Endothelial cell of umbilical vein (primary cell): ENCODE measurements at places on chromosomes 6 and 20.

DNA sequence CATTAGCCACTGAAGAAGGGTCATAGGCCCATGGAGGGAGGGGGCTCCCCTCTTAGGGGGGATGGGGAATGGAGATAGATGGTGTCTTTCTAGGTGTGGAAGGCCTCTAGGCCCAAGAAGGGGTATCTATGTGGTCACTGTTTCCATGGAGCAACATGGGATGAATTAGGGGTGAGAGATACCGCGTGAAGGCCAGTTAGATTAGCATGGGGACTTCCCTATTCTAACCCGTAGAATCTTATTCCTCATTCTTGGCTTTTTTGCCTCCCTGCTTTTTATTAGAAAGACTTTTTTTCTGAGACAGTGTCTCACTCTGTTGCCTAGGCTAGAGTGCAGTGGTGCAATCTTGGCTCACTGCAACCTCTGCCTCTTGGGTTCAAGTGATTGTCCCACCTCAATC is 3.2 kb downstream of the RAB44 start:
- H3K4me3 ChIP-seq: no peak overlapping the region
- H3K4me1 ChIP-seq: no peaks in the 10 kb centered on the region
- H3K27ac ChIP-seq: no peak overlapping the region
- no peaks in the 10 kb centered on the region for H3K27me3 ChIP-seq
- no peak for DNase-seq

DNA sequence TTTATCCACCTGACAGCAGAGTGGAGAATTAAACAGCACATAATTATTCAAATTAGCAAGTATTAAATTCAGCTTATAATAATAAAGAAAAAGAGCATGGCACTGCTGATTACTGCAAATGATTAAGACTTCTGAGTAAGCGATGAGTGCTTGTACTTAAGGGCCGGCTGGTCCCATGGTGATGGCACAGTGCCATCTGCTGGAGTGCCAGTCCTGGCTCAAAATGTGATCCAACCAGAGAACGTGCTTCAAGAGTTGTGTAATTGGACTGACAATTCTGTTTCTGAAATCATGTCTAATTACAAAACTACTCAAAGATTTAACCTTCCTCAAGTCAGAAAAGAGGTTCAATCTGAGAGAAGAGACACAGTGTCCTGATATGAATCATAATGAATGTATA is 181.6 kb upstream of the RGS17 start:
- no peaks in the 10 kb centered on the region for H3K36me3 ChIP-seq
- no peaks in the 10 kb centered on the region for H3K27me3 ChIP-seq
- no peaks in the 10 kb centered on the region for H3K4me1 ChIP-seq
- H3K27ac ChIP-seq: no peak overlapping the region
- H3K4me3 ChIP-seq: no peak overlapping the region

DNA sequence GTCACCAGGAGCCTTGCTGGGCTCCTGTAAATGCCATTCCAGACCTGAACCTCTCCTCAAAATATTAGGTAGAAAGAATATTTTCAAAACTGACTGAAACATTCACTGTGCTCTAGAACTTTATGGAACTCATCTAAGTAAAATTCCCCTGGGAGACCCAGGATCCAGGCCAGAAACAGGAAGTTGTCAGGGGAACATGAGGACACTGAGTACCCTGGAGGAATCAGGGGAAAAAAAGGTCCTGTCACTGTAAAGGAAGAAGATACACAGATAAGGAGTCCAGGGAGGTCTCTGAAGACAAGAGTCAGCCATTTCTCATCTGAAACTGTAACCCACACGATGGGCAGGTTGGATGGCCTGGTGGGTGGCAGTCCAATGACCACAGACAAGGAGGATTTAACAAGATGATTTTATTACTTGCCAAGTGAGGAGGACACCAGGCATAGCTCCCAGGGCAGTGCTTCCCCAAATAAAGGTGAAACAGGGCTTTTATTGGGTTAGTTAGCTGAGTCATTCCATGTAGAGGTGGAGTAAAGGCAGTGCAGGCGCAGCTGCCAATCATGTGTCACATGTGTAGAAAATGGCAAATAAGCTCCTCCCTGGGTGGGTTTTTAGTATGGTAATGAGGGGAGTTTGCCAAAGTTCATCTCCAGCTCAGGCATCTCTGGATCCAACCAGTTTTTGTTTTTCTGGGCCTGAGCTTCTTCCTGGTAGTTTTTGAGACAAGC is 138.5 kb downstream of the RCAN2 start:
- DNase-seq: no peak
- H3K27me3 ChIP-seq: no peaks in the 10 kb centered on the region
- H3K36me3 ChIP-seq: no peaks in the 10 kb centered on the region
- H3K4me1 ChIP-seq: no peaks in the 10 kb centered on the region
- no peak overlapping the region for H3K27ac ChIP-seq

GRCh38 chr6:28981833-28982475 is 23.2 kb downstream of the ZNF311 start:
- peak overlapping the region; percentile 42 for H3K27ac ChIP-seq
- peak; percentile 94 for DNase-seq
- H3K36me3 ChIP-seq: no peaks in the 10 kb centered on the region
- H3K27me3 ChIP-seq: no peaks in the 10 kb centered on the region

GRCh38 chr6:71171497-71172070 is 117.0 kb upstream of the OGFRL1 start:
- DNase-seq: no peak
- H3K27ac ChIP-seq: no peak overlapping the region
- H3K4me3 ChIP-seq: no peak overlapping the region
- H3K4me1 ChIP-seq: no peaks in the 10 kb centered on the region

- no peaks in the 10 kb centered on the region for H3K27me3 ChIP-seq
- no peaks in the 10 kb centered on the region for H3K4me1 ChIP-seq
- H3K36me3 ChIP-seq: no peaks in the 10 kb centered on the region
- H3K4me3 ChIP-seq: no peak overlapping the region
Observed at GRCh38 chr6:98416027-98416426, 418.3 kb upstream of the POU3F2 start.

- H3K4me3 ChIP-seq: no peak overlapping the region
- H3K27me3 ChIP-seq: no peaks in the 10 kb centered on the region
- H3K4me1 ChIP-seq: no peaks in the 10 kb centered on the region
Observed at GRCh38 chr6:79614326-79615305, 16.5 kb upstream of the SH3BGRL2 start.

- no peak overlapping the region for H3K27ac ChIP-seq
Observed at GRCh38 chr6:73610444-73611275, 43.1 kb downstream of the SLC17A5 start.

GRCh38 chr20:58941471-58941870 is 39.6 kb upstream of the NELFCD start:
- no peaks in the 10 kb centered on the region for H3K36me3 ChIP-seq
- no peak overlapping the region for H3K4me3 ChIP-seq
- peaks cover 12% of the 10 kb centered on the region for H3K27me3 ChIP-seq

DNA sequence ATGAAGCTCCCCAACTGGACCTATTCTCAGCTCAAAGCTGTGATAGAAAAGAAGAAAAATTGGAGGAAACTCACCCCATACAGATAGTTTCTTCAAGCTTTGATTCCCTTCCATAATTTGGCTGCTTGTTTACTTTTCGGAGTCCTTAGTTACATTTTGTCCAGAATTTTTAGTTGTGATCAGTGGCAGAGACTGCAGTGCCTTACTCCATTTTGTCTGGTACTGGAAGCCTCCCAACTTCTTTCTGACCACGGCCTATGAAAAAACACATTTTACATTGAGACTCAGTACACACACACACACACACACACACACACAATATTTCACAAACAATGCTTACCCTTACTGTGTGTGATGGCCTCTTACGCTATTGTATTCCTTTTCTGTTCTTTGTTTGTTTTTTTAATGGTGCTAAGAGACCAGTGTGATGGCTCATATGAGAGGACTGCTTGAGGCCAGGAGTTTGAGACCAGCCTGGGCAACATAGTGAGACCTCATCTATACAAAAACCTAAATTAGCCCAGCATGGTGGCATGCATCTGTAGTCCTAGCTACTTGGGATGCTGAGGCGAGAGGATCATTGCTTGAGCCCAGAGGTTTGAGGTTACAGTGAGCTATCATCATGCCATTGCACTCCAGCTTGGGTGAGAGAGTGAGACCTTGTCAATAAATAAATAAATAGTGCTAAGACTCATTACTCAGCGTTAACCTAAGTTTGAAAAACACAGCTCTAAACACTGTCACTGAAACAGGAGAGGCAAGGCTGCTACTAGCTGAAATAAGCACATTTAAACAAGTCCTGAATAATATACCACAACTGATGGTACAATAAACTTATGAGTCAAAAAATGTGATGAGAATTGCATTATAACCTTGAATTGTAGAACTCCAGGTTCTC is 13.8 kb upstream of the RNF8 start:
- DNase-seq: no peak
- H3K4me3 ChIP-seq: no peak overlapping the region
- peaks cover 2% of the 10 kb centered on the region for H3K27me3 ChIP-seq
- no peak overlapping the region for H3K27ac ChIP-seq
- no peaks in the 10 kb centered on the region for H3K4me1 ChIP-seq

DNA sequence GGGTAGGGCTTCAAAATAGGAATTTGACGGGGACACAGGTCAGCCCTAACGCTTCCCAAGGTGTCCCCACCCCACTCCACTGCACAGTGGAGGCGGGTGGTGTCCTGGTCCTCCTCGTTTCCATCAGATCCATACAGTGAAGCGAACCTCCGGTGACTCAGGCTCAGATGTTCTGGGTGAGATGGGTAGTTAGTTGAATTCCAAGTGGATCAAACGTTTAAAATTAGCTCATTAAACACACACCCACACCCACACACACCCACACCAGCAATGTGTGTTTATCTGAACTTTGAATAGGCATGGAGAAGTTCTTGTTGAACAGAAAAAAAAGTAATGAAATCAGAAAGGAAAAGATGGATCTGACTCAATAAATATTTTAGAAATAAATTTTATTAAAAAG is 58.9 kb downstream of the CDH4 start:
- DNase-seq: no peak
- no peak overlapping the region for H3K27ac ChIP-seq
- H3K36me3 ChIP-seq: no peaks in the 10 kb centered on the region
- H3K4me1 ChIP-seq: no peaks in the 10 kb centered on the region
- H3K27me3 ChIP-seq: no peaks in the 10 kb centered on the region

DNA sequence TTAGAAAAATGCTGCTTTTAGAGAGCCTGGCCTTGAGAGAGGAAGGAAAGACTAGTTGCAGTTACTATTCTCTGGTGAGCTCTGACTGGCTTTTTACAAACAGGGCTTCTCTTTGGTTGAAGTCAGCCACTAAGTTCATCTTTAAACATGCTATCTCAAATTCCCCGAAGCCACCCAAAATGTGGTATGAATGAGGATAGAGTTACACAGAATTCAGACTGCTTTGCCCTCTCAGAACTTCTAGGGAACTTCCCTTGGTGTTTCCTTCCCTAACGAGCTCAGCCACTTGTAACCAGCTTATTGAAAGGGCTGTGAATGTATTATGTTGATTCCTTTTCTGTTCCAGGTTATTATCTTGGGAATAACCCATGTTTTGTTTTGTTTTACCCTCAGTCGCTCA is 73.5 kb downstream of the EFHC1 start:
- H3K27me3 ChIP-seq: no peaks in the 10 kb centered on the region
- no peak for DNase-seq
- H3K27ac ChIP-seq: no peak overlapping the region
- H3K4me1 ChIP-seq: peaks cover 35% of the 10 kb centered on the region
- no peaks in the 10 kb centered on the region for H3K36me3 ChIP-seq

DNA sequence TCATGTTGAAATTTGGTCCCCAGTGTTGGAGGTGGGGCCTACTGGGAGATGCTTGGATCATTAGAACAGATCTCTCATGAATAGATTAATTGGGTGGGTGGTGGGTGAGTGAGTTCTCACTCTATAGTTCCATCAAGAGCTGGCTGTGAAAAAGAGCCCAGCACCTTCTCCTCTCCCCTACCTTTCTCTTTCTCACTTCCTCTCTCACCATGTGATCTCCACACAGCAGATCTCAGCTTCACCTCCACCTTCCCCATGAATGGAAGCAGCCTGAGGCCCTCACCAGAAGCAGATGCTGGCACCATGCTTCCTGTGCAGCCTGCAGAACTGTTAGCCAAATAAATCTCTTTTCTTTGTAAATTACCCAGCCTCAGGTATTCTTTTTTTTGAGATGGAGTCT is 12.9 kb upstream of the GMNN start:
- no peaks in the 10 kb centered on the region for H3K36me3 ChIP-seq
- no peak overlapping the region for H3K27ac ChIP-seq

DNA sequence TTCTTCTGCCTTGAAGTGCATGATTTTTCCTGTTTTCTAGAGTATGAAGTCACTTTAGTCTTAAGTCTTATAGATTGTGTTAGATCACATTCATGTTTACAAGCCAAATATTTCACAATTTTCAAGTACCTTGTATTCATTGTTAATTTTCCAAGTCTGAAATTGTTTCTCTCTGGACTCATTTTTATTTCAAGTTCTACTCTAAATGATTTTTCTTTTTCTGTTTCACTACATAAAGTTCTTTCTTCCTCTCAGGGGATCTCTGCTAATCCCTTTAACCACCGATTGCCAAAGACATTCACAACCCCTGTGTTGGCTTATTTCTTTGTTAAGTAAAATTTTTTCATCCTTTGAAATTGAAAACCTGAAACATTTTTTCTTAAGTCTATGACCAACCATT is 805.7 kb downstream of the KIF16B start:
- no peaks in the 10 kb centered on the region for H3K36me3 ChIP-seq
- H3K27ac ChIP-seq: no peak overlapping the region
- no peak overlapping the region for H3K4me3 ChIP-seq
- no peak for DNase-seq
- H3K27me3 ChIP-seq: no peaks in the 10 kb centered on the region
- no peaks in the 10 kb centered on the region for H3K4me1 ChIP-seq

GRCh38 chr6:148425443-148425842 is 82.8 kb downstream of the SASH1 start:
- no peaks in the 10 kb centered on the region for H3K36me3 ChIP-seq
- no peak overlapping the region for H3K4me3 ChIP-seq
- no peaks in the 10 kb centered on the region for H3K27me3 ChIP-seq
- no peak for DNase-seq
